ENCODE measurements at places on chromosomes 2 and 18.

GRCh38 chr18:61833978-61834377 lies 58.8 kb downstream of the RNF152 start:
- no peak for DNase-seq

DNA sequence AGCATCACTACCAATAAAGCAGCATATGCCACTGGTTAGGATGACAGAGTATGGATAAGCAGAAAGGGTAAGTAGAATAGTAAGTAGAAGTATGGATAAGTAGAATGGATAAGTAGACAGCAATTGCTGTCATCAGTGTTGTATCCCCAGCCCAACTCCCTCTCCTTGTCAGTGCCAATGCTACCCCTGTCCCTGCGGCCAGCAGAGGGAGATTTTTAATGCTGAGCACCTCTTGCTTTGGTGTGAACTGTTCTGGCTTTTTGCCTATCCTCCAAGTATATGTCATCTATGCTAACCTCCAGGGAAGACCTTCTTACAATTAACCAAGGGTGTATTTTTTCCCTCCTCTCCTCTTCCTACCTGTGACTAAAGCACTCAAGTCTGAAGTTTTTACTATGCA lies 136.7 kb upstream of the SPHKAP start:
- no peak for DNase-seq

GRCh38 chr18:42048158-42048557 lies 93.1 kb downstream of the PIK3C3 start:
- no peak for DNase-seq

DNA sequence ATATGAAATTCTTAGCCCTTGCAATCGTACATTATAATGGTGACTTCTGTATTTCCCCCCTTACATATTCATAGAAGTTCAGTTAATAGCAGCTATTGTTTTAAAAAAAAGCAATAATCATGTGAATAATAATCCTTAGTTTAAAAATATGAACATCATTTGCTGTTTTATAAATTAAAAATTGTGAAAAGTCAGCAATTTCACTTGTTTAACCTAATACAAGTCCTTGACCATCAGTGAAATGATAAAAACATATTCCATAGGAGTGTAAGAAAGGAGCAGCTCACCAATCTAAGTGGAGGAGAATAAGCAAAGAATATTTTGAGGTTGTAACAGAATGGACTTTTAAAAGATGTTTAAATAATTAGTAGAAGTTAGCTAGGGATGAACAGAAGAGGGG lies 650.2 kb downstream of the SUCLG1 start:
- DNase-seq = no peak

DNA sequence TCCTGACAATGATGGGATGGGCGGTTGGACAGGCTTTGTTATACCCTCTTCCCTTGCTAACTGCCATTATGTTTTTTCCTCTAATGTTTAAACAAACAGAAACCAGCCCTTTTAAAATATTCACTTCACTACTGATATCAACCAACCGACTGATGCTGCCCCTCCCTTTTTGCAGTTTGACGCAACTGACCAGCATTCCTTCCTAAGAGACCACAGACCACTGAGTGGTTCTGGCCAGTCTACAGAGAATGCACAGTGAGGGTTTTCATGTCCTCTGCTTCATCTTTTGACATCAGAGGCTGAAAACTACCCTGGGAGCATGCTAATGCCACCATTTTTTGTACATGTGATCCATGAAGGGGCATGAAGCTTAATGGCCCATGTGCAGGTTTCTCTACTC lies 85.3 kb downstream of the CYP26B1 start:
- DNase-seq = no peak

DNA sequence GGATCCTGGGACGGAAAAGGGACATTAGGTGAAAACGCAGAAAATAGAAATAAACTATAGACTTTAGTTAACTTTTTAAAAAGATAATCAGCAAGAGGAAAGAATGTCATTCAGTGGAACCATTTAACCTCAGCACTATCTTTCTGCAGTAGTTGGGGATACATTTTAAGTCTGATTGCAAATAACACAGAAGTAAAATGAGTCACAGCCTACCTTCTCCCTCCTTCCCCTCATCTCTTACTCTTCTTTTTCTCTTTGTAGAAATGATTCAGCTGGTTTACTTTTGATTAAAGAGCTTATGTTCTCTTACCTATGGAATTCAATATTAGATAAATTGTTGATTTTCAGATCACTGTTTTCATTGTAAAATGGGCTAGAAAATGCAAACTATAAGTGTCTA lies 171.2 kb downstream of the FAM210A start:
- DNase-seq = no peak

DNA sequence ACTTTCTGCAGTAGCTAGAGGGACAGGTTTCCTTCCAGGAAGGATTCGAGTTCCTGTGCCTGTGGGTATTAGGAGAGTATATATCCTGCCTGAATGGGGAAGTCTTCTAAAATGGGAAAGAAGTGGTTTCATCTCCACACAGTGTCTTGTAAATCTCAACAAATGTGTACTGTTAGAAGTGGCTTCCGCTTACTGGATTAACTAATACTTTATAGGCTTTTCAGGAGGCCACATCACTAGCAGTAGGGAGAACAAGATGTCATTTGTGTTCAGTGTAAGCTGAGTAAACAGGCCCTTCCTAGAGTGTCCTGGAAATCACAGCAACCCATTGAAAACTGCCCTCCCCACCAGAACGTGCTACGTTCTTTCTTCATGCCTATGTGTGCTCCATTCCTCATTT lies 12.5 kb upstream of the POLR1B start:
- DNase-seq = no peak

DNA sequence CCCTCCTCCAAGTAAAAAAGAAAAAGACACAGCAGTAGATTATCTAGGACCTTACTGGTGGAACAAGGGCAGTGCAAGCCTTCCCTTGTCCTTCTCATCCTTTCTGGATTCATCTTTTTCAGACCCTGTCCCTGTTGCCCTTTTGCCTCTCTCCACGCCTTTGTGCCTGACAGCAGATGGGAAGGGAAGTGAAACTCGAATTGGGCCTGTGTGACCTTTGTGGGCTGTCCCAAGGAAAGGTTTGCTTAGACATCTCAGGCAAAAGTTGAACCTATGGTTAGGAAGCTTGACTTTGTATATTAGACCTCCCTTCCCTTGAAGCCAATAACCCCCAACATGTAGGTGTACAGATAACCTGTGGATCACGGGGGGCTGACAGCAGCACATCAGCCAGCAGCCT lies 185.3 kb downstream of the PRKCE start:
- DNase-seq = no peak

DNA sequence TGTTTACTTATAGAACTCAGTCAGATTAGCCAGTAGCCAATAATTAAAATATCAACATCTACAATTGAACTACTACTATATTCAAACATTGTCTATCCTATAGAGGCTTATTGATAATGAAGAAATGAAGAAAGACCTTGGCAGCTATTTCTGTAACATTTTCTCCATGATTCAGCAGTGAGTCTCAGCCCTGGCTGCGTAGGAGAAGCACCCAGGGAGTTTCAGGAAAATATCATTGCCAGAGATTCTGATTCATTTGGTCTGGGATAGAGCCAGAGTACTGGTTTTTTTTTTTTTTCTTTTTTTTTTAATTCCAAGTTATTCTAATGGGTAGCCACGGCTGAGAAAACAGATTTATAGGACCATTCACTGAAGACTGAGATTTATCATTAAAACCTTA lies 404.8 kb downstream of the TXNL1 start:
- peak; percentile 42 for DNase-seq

- DNase-seq = no peak
Observed at GRCh38 chr2:58494071-58494501, 253.0 kb upstream of the FANCL start.

- DNase-seq = no peak
Observed at GRCh38 chr2:19454125-19454524, 95.7 kb upstream of the OSR1 start.

DNA sequence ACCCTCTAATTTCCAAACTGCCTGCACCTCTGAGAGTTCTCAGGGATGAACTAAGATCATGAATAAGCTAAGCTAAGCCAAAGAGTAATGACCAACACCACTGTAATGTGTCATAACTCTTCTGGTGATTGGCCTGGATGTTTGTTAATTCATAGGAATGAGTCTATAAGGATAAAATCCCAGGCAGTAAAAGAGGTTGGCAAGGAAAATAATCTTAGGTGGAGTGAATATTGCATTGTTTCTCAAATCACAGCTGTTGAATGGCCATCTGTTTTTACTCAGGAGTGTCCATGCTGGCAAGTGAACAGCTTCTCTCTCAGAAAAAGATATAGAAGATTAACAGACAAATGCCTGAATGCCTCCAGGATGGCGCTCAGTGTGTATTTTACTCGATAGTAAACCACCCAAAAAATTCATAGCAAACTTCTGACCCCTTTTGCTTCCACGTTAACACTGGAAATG lies 60.8 kb upstream of the GLS start:
- no peak for DNase-seq

- no peak for DNase-seq
Observed at GRCh38 chr2:207215308-207215707, 49.6 kb upstream of the KLF7 start.

DNA sequence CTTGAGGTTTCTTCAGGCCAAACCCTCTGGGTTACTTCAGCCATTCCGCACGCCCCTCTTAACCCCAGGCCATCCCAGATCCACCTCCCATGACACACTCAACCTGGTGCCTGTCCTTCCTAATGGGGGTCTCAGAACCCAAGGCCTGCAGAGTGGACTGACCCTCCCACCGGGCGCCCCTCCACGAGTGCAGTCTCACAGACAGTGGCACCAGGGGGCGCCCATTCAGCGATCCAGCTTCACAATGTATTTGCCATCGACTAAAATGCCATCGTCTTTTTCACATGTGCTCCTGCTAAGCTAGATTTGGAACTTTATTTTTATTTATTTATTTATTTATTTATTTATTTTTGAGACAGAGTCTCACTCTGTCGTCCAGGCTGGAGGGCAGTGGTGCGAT lies 38.5 kb downstream of the INPP5D start:
- no peak for DNase-seq

GRCh38 chr2:180002198-180002770 lies 4.8 kb downstream of the CWC22 start:
- DNase-seq = no peak

DNA sequence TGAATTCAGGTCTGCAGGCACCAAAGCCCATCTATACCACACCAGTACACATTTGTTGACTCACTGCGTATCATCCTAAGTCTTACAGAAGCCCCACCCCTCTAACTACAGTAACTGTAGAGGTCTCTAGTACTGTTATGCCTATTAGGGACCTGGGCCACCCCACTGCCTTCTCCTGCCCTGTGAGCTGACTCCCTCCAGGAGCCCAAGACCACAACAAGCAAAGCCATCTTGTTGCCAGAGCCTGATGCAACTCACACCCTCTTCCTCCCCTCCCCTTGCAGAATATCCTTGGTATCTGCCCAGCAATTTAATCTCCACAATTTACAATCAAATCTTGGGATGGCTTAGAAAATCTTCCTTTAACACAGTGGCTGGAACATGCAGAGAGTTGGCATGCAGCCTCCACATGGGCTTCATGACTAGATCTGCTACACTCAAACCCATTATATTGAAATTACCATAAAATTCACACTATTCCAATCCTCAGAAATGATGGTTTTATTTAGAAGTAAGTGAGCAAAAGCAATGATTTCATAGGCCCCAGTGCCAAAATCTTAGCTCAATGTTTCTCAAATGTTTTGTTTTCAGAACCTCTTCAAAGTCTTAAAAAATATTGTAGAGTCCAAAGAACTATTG lies 17.7 kb upstream of the CYP1B1 start:
- no peak for DNase-seq

DNA sequence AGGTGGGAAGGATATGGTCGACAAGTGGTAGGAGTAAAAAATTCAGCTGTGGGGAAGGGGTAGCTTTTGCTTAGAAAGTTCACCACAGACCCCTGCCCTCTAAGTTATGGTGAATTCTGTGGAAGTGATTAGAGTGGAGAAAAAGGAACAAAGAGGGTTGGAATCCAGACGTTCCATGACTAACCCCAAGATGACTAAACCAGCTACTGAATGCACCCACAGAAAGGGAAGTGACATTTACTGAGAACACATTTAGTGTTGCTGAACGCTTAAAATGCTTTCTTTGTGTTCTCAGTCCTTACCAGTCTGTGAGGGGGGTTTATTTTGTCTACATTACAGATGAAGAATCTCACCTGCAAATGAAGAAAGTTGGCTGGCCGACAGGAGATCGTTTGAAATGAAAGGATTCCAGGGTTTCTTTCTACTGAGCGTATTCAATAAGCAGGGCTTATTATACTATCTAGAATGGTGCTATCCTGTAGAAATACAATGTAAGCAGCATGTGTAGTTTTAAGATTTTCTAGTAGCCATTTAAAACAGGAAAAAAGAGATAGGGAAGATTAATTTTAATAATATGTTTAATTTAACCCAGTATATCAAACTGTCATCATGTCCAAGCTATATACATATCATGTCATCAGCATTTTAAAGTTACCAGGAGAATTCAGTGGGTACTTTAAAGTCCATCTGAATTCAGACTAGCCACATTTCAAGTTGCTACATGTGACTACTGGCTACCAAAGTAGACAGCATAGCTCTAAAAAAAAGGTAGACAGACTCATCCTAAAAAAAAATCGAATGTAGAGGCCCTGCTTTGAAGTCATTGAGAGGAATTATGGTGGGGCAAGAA lies 60.1 kb downstream of the LIMS1 start:
- DNase-seq = no peak

DNA sequence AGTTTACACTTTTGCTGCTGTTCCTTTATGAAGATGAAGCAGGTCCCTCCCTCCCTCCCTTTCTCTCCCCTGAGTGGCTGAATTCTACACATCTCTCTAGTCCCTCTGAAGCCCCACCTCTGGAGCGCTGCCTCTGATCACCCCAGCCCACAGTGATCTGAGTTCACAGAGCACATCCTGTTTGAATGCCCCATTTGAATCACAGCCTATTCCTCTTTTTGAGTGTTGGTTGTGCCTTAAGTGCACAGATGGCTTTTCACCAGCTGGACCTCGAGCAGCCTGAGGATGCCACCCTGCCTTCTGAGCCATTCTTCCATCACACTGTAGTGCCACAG lies 87.1 kb downstream of the ITGB1BP1 start:
- no peak for DNase-seq

GRCh38 chr2:111072220-111072871 lies 48.4 kb upstream of the BCL2L11 start:
- DNase-seq = no peak

- no peak for DNase-seq
Observed at GRCh38 chr2:76316691-76317090, 606.0 kb upstream of the GCFC2 start.

GRCh38 chr2:38038682-38039081 lies 37.3 kb downstream of the CYP1B1 start:
- no peak for DNase-seq

DNA sequence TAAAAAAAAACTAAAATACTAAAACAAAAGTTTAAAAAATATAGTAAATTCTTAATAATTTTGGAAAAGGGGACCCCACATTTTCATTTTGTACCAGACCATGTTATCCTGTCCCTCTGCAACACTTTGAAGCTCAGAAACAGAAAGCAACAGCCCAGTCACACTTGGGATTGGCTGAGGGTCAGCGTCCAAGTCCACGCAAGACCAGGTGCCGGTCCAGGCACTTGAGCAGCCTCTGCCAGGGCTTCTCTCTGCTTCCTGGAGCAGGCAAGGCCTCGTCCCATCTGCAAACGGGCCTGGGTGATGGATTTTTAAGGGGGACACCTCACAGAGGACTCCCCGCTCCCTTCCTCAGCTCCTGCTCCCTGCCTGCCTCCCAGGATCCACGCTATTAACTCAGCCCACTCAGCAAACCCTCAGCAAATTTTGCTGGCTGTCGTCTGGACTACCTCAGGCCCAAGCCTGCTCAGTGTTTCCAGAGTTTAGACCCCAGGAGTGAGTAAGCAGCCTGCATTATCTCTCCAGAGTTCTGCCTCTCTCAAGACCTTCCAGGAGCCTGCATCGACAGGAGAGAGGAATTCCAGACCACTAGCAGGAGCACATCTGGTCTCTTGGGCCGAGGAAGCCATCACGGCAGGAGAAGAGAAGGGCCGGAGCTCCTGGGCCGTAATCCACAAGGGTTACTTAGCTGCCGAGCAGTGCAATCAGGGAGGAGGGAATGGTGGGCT lies 88.7 kb upstream of the STPG4 start:
- no peak for DNase-seq
